ENCODE measurements at places on chromosomes 2 and 18.

GRCh38 chr18:8744656-8745055 is 39.3 kb downstream of the MTCL1 start:
- no peak for DNase-seq

GRCh38 chr2:200155652-200156051 is 150.8 kb upstream of the SPATS2L start:
- no peak for DNase-seq

DNA sequence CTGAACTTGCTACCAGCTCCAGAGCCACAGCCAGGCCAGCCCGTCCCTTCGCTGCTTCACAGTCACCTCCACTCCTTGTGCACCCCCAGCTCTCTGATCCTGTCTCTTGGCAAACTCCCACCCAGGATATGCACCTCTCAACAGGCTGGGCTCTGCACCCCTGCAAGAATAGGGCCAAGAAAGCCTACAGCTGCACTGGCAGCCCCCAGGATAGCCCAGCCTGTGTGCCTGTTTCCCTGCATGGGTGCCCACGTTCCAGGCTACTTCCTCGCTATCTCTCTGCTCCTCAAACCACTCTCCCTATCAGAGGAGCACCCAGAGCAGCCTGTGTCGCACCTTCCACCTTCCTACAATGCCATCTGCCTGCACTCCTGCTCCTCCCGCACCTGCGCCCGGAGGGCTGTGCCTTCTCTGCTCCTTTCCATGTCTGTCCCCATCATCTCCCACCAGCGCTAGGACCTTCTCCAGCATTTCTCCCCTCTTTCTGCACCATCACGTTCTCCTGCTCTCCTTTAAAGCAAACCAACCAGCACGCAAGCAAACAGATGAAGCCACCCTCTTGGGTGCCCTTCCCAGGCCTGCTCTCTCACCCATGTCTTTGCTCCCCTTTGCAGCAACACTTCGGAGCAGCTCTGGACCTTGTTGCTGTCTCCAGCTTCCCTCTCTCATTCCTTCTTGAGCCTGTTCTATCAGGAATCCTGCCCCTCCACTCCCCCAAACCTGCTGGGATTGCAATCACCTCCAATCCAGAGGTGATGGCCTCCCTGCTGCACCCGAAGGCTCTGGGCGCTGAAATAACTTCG is 313.2 kb upstream of the HS6ST1 start:
- no peak for DNase-seq

DNA sequence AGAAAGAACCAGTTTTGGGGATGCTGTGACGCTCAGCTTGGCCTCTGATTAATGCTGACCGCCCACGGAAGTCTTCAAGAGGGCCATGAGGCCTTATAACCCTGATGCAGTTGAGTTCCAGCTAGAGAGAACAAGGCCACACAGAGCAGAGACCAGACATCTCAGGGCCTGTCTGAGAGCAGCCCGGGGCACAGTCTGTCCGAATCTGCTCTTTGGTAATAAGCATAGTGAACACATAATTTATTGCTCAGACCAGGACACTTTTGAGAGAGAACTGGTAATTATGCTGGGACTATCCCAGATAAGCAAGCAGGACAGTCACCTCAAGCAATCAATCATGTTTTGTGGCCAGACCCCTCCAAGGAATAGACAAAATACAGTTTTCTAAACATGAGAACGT is 68.5 kb downstream of the STPG4 start:
- no peak for DNase-seq

DNA sequence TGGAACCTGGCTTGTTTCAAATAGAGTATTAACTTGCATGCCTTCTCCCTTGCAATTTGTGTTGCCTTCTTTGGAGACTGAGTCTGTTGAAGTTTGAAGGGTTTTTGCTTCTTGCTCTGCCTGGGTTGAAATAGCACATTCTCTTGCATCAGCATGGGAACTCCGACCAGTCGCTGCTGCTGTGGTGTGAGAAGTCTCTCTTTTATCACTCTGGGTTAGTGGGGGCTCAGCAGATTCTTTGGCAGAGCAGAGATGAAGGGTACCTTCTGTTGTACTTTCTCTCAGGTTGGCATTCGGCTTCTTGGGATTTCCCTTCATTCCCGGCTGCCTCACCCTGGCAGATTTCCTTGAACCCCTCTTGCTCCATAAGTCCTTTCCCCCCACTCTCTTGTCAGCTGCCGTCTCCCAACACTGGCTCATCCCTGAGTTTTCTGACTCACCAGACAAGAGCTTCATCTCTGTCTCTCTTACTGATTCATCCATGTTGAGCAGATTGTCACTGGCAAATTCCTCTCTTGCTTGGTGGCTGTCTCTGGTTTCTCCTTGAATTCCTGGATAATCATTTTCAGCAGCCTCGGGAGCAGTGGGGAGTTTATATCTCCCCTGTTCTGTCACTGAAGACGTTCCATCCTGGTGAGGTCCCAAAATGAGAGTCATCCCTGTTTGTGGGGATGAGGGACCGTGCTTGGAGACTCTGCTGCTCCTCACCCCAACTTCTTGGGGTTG is 49.9 kb downstream of the ALPK2 start:
- DNase-seq = peak; percentile 95

- no peak for DNase-seq
These were observed 183.5 kb downstream of the AGAP1 start for GRCh38 chr2:235677276-235677788.

DNA sequence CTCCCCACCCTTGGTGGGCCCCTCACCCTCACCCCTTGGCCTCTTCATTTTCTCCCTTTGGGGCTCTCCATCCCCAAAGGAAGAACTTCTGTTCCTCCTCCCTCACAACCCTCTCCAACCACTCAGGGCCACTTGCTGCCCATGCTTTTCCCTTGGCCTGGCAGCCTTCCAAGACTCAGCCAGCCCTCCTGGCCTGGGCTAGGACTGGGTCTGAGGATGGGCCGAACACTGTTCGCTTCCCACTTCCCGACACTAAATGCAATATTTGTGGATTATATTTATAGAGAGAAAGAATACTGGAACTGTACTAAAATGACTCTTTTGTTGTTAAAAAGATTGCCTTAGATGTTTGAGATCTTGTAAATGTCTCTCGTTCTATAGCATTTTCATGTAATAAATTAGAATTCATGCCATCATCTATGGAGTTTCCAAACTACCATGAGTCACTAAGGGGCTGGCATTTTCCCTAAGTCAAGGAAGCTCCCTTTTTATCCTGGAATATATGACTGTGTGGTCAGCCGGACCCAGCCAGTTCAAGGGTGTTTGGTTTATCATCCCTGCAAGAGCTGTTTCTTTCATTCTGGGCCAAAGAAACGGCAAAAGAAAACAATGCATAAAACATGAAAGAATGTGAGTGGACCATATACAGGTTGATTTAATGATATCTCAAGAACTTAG is 3.8 kb downstream of the CXCR2 start:
- peak; percentile 13 for DNase-seq

DNA sequence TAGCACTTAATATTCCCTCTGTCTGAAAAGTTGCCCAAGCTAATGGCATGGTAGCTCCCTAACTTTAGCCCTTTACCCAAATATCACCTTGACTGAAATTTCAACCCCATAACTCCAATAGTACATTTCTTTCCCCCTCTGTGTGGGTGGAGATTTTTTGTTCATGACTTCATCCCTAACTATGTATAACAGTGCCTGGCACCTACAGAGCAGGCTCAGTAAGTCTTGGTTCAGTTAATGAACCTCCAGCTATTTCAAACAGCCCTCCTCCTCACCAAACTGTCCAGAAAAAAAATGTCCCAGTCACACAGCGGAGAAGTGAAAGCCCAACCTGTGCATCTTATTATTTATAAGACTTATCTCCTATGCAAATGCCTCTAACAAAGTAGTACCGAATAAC is 18.6 kb downstream of the BUB1 start:
- DNase-seq = peak; percentile 38

GRCh38 chr2:181785691-181786344 is 105.5 kb upstream of the NEUROD1 start:
- DNase-seq = peak; percentile 85

DNA sequence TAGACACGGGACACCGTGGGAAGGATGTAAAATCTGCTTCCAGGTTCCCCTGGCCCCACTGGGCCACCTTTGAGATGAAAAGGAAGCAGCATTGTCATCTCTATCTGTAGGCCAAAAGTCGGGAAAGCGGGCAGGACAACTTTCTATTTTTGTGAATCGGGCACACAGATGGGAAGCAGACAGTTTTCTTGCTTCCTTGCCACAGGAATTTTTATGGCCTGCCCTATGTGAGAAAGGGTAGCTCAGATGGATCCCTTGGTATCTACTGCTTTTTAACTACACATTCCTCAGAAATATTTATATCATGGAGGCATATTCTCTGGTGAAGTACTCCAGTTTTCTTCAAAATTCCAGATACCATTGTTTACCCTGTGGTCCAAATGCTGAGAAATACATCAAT is 735.5 kb downstream of the CBLN2 start:
- DNase-seq = no peak

GRCh38 chr2:112714331-112714730 is 6.5 kb upstream of the NT5DC4 start:
- DNase-seq = no peak

DNA sequence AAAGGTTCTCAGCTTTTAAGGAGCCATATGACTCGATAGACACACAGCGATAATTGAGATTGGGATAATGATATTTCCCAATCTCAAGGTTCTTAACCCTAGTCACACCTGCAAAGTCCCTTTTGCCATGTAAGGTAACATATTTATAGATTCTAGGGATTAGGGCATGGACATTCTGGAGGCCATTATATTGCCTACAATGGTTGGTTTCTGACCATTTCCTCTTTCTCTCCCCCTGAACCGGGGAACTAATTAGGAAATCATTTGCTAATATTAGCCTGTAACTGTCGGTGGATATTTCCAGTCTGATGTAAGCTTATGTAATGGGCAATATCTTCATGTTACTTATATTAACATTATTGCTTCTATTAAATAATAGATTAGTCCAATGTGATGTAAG is 40.8 kb upstream of the ARHGAP15 start:
- no peak for DNase-seq

- no peak for DNase-seq
These were observed 235.3 kb downstream of the RDH14 start for GRCh38 chr2:18325118-18325517.

DNA sequence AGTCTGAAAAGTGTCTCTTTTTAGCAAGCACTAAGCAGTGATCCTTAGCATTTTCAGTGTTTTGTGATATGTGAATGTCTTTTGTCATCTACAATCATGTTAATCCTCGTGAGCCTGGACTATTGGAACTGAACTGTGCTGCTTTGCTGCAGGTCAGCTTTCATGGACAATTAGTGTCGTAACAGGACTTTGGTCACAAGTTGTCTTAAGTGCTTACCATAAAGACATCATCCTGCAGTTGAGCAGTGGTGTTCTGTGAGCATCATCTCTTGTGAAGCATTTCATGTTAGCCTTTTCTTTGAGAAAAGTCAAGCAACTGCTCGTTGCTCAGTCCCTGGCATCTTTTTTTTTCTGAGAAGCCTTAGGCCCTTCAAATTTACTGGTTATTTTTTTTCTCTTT is 135.9 kb downstream of the ZNF407 start:
- no peak for DNase-seq

DNA sequence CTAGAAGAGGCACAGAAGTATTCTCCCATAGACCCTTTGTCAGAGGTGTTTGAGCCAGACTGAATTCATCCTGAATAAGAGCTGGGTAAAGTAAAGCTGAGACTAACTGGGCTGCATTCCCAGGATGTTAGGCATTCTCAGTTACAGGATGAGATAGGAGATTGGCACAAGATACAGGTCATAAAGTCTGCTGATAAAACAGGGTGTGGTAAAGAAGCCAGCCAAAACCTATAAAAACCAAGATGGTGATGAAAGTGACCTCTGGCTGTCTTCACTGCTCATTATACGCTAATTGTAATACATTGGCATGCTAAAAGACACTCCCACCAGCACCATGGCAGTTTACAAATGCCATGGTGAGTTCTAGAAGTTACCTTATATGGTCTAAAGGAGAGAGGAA is 364.9 kb upstream of the TMEFF2 start:
- DNase-seq = no peak

GRCh38 chr2:160222546-160223283 is 22.6 kb upstream of the ITGB6 start:
- no peak for DNase-seq

DNA sequence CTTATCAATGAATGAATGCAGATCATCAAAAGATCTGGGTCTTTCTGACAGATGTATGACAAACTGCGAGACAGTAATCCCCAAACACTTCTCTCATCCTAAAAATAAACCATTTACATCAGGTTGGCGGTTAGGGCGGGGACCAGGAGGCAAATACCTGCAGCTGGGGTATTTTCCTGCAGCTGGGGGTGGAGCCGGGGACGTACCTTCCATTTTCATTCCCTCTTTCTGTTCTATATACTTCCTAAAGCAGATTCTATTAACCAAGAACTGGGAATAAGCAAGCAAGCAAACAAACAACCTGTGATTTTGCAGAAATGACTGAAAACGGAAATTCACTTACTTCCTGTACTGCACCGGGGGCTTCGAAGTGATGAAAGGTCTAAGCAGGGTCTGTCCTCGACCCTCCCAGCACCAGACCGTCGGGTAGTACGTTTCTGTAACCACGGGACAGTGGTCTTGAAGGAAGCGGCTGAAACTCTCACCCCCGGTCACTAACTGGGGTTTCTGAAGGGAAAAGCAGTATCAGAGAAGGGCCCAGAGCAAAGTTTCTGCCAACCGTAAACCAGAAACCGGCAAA is 1.2 kb downstream of the ABHD3 start:
- DNase-seq = peak; percentile 12

GRCh38 chr18:49656073-49656692 is 94.3 kb downstream of the LIPG start:
- peak; percentile 75 for DNase-seq

GRCh38 chr18:72634500-72634899 is 90.4 kb upstream of the CBLN2 start:
- DNase-seq = no peak

GRCh38 chr2:144357623-144358373 is 162.1 kb downstream of the ZEB2 start:
- peak; percentile 98 for DNase-seq

GRCh38 chr2:176001281-176001915 is 669 bp downstream of the LNPK start:
- DNase-seq = peak; percentile 57

DNA sequence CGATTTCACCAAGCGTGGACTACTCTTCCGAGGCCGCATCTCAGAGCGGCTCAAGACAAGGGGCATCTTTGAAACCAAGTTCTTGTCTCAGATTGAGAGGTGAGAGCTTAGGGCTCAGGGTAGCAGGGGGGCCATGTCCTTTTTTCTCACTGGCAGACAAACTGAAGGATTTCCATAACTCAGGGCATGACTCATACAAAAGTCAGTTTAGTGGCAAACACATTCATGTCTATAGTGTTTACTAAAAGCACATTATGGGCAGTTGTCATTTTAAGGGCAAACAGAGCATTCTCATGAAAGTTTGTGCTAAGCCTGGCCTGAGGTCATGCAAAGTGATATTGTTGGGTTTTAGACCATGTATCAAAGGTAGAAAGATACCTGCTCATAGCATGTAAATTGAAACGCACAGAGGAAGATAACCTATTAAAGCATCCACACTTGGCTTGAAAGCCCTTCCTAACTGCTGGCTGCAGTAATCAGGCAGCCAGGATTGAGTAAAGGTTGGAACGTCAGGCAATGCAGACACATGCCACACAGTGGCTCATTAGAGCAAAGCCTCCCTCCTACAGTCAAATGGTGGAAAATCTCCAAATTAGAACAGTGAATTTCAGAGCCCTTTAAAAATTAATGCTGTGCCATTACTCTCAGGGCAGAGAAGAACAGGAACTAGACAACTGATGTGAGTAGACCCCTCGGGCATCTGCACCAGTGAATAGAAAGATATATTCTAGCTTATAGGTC is 54.2 kb downstream of the HK2 start:
- peak; percentile 84 for DNase-seq

GRCh38 chr2:29844713-29845326 is 76.6 kb downstream of the ALK start:
- peak; percentile 1 for DNase-seq

GRCh38 chr2:8064603-8065002 is 617.3 kb upstream of the ID2 start:
- no peak for DNase-seq
